ENCODE measurements at places on chromosomes 5 and 9.

- DNase-seq, result peak; percentile 56
Measured at GRCh38 chr5:150585781-150586341, 54.6 kb upstream of the SYNPO start.

DNA sequence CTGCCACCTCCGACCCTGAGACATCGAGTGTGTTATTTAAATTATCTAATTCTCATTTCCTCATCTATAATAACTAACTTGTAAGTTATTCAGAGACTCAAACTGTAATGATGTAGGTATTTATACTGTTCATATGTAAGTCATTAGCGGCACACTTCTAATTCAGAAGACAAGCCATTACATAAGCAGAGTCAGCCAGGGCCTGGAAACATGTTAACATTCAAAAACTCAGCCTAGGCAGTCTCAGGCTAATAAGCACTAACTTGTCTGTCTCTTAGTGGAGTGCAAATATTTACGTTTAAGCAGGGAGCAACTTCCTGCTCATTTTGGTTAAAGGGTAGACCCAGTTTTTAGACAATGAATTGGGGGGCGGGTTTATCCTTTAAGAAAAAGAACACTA, 598.4 kb downstream of the ACTL7B start:
- DNase-seq, result no peak

DNA sequence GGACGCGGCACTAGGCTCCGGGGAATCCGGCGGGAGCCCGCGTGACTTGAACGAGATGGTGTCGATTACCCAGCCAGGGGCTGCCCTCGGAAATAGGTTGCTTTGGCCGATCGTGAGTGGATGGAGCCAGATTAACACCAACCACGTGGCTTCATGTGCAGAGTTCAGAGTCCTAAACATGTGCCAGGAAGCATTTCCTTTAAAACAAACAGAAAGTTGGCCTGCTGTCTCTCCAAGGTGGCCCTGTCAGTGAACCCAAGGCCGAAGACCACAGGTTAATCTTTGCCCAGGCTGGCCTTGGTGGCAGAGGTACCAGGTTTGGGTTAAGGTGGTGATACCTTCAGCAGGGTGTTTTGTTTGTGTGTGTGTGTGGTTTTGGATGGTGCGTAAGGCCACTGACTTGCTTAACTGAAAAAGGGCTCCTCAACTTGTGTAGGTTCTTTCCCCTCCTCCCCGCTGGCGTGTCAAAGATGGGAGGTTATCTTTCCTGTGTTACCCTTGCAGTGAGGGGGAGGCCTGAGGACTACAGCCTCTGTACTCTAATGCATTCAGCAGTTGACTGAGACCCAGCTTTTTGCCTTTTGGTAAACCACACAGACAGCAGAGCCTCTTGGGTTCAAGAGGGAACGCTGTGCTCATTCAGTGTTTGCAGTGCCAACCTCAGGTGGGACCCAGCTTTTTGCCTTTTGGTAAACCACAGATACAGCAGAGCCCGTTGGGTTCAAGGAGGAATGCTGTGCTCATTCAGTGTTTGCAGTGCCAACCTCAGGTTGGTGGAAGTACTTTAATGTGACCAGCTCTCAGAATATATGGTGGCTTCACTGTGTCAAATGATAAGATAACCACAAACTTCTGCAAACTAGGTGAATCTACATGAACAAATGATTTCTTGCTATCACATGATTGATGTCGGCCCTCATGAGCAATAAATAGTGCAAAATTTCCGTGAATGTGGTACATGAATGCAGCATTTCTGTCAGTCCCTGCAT, 1.4 kb downstream of the IQGAP2 start:
- DNase-seq, result peak; percentile 89

DNA sequence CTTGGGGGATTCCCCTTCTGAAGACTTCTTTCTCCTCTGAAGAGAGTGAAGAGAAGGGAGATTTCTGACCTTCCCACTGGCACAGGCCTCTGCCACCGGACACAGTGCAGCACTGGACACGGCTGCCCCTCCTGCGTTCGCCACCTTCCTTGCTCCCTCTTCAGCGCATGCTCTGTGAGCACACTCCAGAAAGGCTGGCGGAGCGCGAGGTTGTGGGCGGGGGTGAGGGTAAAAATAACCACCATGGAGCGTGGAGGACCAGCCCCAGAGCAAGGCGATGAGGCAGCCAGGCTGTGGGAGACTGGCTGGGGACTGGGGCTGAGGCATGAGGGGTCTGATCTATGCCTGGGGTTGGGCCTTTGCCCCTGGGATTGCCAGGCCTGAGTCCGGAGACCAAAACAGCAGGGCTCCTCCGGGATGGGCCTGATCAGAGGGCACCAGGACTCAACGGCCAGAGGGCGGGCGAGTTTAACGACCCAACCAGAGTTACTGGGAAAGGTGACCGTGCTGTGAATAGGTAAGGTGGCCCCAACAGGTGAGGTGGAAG, 97.2 kb downstream of the ROR2 start:
- DNase-seq, result no peak

- DNase-seq, result no peak
Measured at GRCh38 chr9:99626426-99626825, 195.3 kb upstream of the NR4A3 start.
